ENCODE measurements at places on chromosomes 1 and 21. TPM values are rescaled to one million over a fixed set of nuclear protein-coding genes. Genes with fewer than 3 reads are reported as not detected.

KCNA2 gene
- polyA plus RNA-seq: not detected

RPS6KC1 gene
- 12.4 TPM for polyA plus RNA-seq

OR2T2 gene
- polyA plus RNA-seq: 0.83 TPM

PCP4L1 gene
- polyA plus RNA-seq: 2.4 TPM

DTL gene
- 69.3 TPM for polyA plus RNA-seq

RBP7 gene
- polyA plus RNA-seq: not detected

CNKSR1 gene
- 0.95 TPM for polyA plus RNA-seq

HCRTR1 gene
- polyA plus RNA-seq: not detected

AGT gene
- polyA plus RNA-seq: not detected

EXO5 gene
- 10.9 TPM for polyA plus RNA-seq

RCSD1 gene
- polyA plus RNA-seq: 74.6 TPM

ABCA4 gene
- polyA plus RNA-seq: 0.37 TPM

SPRR2G gene
- polyA plus RNA-seq: not detected

RCC2 gene
- polyA plus RNA-seq: 10.7 TPM

KIAA0040 gene
- polyA plus RNA-seq: 18.9 TPM

FALEC gene
- polyA plus RNA-seq: 0.71 TPM

TFF2 gene
- not detected for polyA plus RNA-seq

ATP1A4 gene
- polyA plus RNA-seq: 0.47 TPM

PCAT6 gene
- 0.33 TPM for polyA plus RNA-seq

NR1I3 gene
- polyA plus RNA-seq: 0.13 TPM

ADGRL4 gene
- polyA plus RNA-seq: not detected

C8B gene
- polyA plus RNA-seq: not detected

L1TD1 gene
- 0.10 TPM for polyA plus RNA-seq

AK5 gene
- not detected for polyA plus RNA-seq

RASSF5 gene
- 69.5 TPM for polyA plus RNA-seq

RGS4 gene
- polyA plus RNA-seq: 0.05 TPM

TESK2 gene
- 3.3 TPM for polyA plus RNA-seq

CFH gene
- not detected for polyA plus RNA-seq

OR2T35 gene
- 0.28 TPM for polyA plus RNA-seq

S1PR1 gene
- polyA plus RNA-seq: 59.7 TPM

YRDC gene
- 3.1 TPM for polyA plus RNA-seq

PDXK gene
- 96.8 TPM for polyA plus RNA-seq

NR5A2 gene
- polyA plus RNA-seq: 0.05 TPM

S100A2 gene
- 0.60 TPM for polyA plus RNA-seq

RGS1 gene
- polyA plus RNA-seq: 21.3 TPM

S100A7 gene
- not detected for polyA plus RNA-seq

CSMD2 gene
- polyA plus RNA-seq: not detected

ZMYND12 gene
- polyA plus RNA-seq: 0.67 TPM

PAQR7 gene
- polyA plus RNA-seq: 2.9 TPM

KLHDC9 gene
- polyA plus RNA-seq: 3.7 TPM

PADI2 gene
- 0.17 TPM for polyA plus RNA-seq

ASB17 gene
- not detected for polyA plus RNA-seq

GNB1 gene
- 49.1 TPM for polyA plus RNA-seq

OSCP1 gene
- polyA plus RNA-seq: 4.1 TPM

TACSTD2 gene
- polyA plus RNA-seq: 7.5 TPM

IFI44 gene
- 38.7 TPM for polyA plus RNA-seq

CELA2A gene
- polyA plus RNA-seq: not detected

LCE2C gene
- not detected for polyA plus RNA-seq

OR6K3 gene
- polyA plus RNA-seq: not detected

FNDC5 gene
- polyA plus RNA-seq: 0.15 TPM

FAM78B gene
- polyA plus RNA-seq: 0.71 TPM

DPYD gene
- polyA plus RNA-seq: 7.5 TPM

RNF187 gene
- polyA plus RNA-seq: 9.9 TPM

CHIA gene
- polyA plus RNA-seq: not detected

OR10J1 gene
- not detected for polyA plus RNA-seq

MATN1 gene
- 0.09 TPM for polyA plus RNA-seq
